ENCODE measurements at places on chromosomes 11 and 22.

DNA sequence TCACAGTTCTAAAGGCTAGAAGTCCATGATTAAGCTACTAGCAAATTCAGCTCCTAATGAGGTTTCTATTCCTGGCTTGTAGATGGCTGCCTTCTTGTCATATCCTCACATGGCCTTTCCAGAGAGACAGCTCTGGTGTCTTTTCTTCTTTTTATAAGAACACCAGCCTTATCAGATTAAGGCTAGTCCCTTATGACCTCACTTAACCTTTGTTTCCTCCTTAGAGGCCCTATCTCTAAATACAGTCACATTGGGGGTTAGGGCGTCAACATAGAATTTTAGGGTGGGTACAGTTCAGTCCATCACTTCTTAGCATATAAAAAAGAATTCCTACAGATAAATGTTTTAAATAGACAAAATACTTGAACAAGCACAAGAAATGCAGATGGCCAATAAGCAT is 18.2 kb upstream of the CLPB start:
- DNase-seq = no peak

DNA sequence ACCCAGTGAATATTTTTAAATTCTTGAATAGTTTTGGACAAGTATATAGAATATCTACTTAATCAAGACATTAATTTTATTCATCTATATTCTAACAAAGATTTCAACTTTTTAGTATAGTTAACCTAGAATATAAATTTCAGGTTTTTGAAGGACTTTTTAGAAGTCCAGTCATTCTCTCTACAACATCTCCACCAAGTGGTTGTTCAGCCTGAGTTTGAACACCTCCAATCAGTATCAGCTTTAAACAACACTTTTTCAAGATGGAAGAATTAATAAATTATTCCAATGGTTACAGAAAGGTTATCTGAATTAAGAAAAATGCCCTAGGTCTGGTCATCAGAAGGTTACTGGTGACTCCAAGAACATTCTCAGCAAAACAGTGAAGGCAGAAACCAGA is 31.8 kb downstream of the EIF3M start:
- DNase-seq = no peak

GRCh38 chr11:36088266-36088972 is 144.6 kb downstream of the LDLRAD3 start:
- DNase-seq = no peak

- DNase-seq = no peak
These were observed 108.8 kb downstream of the WT1 start for GRCh38 chr11:32326522-32326921.

GRCh38 chr22:25130462-25130861 is 69.2 kb upstream of the CRYBB3 start:
- DNase-seq = no peak

GRCh38 chr11:130634961-130635473 is 186.6 kb downstream of the ADAMTS15 start:
- no peak for DNase-seq

Data from stimulated activated CD4-positive, alpha-beta T cell treated with anti-CD3 and anti-CD28 coated beads, Interleukin-15, amount 100 ng/mL, for 1 hour (primary cell).